ENCODE measurements at places on chromosomes 5 and 9.

- no peak for DNase-seq
Observed at GRCh38 chr5:79130781-79131180, 19.2 kb downstream of the BHMT start.

DNA sequence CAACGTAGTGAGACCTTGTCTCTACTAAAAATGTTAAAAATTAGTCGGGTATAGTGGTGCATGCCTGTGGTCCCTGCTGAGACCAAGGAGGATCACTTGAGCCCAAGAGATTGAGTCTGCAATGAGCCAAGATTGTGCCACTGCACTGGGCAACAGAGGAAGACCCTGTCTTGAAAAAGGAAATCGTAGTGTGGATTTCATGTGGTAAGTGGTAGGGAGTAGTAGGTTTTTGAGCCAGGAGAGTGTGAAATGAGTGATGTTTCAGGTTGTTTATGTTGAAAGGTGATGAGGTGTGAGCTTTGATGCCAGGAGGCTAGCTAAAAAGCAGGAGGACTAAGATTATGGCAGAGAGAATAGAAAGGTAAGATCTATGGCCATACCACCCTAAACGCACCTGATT lies 5.9 kb downstream of the MATR3 start:
- DNase-seq = no peak

DNA sequence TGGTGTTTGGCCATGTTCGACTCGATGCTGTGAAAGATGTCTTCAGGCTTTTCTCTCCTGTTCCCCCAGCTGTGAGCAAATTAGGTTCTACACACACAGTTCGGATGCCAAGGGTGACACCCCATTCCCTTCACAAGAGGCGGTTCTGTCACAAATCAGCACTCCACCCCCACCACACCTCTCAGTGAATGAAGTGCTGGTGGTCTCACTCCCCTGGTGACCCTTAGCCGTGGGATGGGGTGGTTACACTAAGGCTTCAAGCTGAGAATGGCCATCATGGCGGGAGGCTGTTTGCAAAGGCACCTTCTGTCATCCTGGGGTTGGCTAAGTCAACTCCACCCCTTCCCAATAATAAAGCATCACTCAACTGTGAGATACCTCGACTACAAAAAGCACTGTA lies 26.4 kb downstream of the AMBP start:
- DNase-seq = no peak

- DNase-seq = peak; percentile 16
Observed at GRCh38 chr9:89661391-89661949, 56.7 kb downstream of the GADD45G start.

- peak; percentile 65 for DNase-seq
Observed at GRCh38 chr9:5492965-5493678, 17.2 kb upstream of the PDCD1LG2 start.

- no peak for DNase-seq
Observed at GRCh38 chr5:120528609-120529008, 64.5 kb downstream of the PRR16 start.

DNA sequence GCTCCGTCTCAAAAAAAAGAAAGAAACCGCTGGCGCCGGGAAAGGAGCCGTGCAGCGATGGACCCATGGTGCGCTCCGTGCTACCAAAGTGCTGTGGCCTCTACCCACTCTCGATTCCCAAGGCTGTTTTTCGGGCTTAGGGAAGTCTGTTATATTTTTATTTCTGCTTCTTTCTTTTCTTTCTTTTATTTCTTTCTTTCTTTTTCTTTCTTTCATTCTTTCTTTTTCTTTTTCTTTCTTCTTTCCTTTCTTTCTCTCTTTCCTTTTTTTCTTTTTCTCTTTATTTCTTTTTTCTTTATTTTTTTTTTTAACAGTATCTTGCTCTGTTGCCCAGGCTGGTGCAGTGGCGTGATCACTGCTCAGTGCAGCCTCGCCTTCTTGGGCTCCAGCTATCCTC lies 87.5 kb downstream of the ANXA2R start:
- no peak for DNase-seq

GRCh38 chr5:158998793-158999325 lies 100.9 kb downstream of the EBF1 start:
- DNase-seq = no peak

GRCh38 chr5:142506046-142506445 lies 179.8 kb downstream of the FGF1 start:
- DNase-seq = peak; percentile 95

DNA sequence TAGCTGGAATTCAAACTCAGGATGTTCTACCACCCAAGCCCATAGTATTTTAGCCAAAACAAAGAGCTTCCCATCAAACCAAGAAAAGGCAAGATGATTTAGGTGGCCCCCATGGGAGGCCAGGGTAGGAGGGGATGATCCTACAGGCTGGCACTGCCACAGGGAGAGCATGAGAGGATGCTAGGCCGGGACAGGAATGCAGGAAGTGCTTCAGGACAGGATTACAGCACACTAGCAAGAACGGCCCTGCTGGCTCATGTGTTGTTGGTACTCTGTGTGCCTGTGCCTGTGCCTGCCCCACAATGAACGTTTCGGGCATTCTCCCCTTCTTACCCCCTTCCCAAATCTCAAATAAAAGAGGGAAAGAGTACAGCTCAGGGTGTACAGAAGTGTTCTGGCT lies 110.7 kb upstream of the TRIM32 start:
- DNase-seq = no peak

DNA sequence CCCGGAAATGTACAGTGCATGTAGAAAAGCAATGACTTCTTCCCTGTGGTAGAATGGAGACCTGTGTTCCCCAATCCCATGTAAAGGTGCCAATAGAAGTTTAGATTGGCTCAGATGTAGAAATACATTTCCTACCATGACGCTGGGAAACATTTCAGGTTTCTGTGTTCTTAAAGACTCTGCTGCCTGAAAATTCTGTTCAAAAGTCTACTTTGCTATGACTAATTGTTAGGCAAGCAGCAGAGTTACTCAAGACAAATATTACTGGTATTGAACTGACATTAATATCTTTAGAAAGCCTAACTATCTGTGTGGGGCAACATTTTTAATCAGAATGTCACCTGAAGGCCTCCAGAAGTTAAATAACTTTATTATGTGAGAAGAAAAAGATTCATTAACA lies 75.5 kb upstream of the ELL2 start:
- DNase-seq = peak; percentile 22

DNA sequence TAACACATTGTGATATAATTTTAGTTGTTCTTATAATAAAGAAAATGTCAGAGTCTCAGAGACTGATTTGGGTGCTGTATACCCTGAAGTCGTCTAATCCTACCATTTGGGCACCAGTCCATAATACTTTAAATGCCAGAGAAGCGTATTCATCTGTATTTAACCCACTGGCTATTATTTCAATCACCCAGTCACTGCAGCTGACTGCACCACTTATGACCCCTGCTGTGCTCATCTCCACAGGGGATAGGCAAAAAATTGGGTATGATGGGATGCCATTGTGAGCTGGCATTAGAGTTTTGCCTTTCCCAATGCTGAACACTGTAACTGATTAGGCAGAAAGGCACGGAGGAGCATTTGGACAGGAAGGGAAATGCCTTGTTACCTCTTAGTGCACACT lies 599.7 kb downstream of the CAAP1 start:
- peak; percentile 72 for DNase-seq

- DNase-seq = no peak
Observed at GRCh38 chr9:135379540-135380267, 99.9 kb upstream of the PPP1R26 start.

GRCh38 chr5:176658817-176659511 lies 11.7 kb downstream of the TSPAN17 start:
- DNase-seq = peak; percentile 66

DNA sequence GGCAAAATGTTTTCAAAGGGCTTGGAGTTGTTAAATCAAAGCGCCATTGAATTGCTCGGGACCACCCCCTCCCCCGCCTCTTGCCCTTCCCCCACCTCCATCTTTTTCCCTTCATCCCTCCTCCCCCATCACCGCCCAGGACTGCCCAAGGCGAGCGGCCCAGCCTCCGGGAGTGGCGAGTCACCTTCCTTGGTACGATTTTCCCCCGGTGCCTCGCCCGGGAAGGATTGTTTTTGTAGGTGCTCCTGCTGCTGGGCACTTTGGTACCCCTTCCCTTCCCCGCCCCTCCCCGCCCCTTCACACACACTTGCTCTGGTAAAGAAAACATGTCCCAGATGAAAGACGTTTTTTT lies 61.2 kb downstream of the TMEM174 start:
- no peak for DNase-seq

- DNase-seq = no peak
Observed at GRCh38 chr9:136171801-136172411, 33.0 kb downstream of the LHX3 start.

DNA sequence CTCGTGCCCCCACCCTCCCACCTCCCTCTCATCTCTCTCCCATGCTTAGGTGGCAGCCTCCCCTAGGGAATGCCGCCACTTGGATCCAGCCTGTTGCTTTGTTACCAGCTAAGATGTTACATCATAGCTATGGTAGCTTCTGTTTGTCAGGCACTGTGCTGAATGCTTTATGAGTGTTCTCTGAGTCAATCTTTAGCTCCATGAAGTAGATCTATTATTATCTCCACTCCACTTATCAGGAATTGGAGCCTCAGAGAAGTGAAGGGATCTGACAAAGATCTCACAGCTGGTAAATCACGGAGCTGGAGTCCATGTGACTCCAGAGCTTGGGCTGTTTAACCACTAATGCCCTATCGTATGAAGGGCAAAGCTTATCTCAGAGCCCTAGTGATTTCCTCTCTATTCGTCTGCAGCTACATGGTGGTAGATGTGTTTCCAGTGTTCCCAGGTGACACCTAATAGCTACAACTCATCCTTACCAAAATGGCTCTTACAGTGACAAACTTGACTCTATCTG lies 54.1 kb downstream of the GARNL3 start:
- peak; percentile 50 for DNase-seq

- DNase-seq = no peak
Observed at GRCh38 chr5:140595538-140596300, 31.1 kb downstream of the SLC35A4 start.

GRCh38 chr5:127957183-127957582 lies 126.4 kb upstream of the SLC12A2 start:
- DNase-seq = peak; percentile 59

GRCh38 chr5:126499853-126500342 lies 76.7 kb downstream of the GRAMD2B start:
- peak; percentile 33 for DNase-seq

DNA sequence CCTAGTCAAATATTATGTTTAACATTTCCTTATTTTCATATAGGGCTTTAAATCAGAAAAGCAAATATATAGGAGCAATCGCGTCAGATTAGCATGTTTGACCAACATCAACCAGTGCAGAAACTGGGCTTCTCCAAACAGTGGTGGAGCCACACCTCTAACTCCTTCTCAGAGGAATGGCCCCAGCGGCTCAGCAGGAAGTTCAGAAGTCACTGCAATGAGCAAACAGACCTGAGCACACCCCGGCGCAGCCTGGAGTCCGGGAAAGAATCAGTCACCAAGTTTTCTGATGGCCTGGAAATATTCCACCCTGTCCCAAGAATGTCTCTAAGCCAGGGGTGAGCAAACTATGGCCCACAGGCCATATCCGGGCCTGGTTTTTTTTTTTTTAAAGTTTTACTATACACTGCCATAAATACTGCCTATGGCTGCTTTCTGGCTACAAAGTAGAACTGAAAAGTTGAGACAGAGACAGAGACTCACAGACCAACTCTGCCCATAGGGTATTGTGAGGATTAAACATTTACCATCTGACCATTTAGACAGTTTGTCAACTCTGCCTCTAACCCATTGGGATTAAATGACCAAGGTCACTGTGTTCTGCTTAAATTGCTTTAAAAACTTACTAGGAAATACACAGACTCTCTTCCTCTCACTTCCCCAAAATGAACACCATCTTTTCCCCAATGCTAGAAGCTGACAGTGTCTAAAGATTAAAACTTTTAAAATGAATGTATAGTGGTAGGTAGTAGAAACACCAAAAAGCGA lies 5.4 kb downstream of the GOLM1 start:
- peak; percentile 86 for DNase-seq

DNA sequence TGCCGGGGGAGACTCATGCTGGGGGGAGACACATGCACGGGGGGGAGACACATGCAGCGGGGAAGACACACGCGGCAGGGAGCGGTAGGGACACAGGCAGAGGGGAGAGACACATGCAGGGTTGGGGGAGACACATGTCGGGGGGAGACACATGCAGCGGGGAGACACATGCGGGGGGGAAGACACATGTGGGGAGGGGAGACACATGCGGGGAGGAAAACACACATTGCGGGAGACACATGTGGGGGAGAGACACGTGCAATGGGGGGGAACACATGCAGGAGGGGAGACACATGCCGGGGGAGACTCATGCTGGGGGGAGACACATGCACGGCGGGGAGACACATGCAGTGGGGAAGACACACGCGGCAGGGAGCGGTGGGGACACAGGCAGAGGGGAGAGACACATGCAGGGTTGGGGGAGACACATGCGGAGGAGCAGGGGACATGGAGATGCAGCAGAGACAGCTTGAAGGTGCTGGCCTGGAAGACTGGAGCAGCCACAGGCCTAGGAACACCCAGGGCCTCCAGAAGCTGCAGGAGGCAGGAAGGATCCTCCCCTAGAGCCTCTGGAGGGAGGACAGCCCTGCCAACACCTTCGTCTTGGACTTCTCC lies 20.3 kb upstream of the OLFM1 start:
- no peak for DNase-seq

DNA sequence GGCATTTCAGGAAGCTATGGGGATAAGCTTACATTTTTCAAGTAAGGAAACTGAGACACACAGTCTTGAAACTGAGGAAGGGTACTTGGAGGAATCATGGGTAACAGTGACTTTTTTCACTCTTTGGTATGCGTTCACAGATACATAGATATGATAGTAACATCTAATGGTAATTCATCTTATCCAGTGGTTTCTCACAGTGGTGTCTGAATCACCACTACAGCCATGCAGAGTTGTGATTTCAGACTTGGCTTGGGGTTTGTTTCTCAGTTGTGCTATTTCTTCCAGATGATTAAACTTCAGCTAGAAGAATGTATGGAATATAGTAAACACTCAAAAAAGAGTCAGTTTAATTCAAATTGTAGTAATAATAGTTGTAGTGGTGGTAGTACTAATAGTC lies 239.1 kb upstream of the NUDT12 start:
- no peak for DNase-seq

- no peak for DNase-seq
Observed at GRCh38 chr5:90015584-90016018, 394.0 kb downstream of the CETN3 start.

DNA sequence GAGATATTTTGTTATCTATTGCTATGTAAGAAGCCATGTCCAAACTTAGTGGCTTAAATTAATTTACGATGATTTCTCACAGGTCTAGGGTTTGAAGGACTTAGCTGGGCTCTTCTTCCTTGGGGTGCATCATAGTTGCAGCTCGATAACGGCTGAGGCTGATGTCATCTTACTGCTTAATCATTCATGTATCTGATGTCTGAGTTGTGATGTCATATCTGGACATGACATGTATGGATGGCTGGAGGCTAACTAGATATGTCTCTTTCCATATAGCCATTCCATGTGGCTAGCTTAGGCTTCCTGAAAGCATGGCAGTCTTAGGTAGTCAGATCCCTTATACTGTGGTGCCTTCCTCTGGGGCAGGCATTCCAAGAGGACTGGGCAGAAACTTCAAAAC lies 31.6 kb downstream of the ADGRV1 start:
- no peak for DNase-seq

GRCh38 chr5:135139381-135140134 lies 105.5 kb upstream of the PITX1 start:
- peak; percentile 81 for DNase-seq
